MM.1S (cell line): ENCODE measurements at places on chromosomes 12 and 14.

DNA sequence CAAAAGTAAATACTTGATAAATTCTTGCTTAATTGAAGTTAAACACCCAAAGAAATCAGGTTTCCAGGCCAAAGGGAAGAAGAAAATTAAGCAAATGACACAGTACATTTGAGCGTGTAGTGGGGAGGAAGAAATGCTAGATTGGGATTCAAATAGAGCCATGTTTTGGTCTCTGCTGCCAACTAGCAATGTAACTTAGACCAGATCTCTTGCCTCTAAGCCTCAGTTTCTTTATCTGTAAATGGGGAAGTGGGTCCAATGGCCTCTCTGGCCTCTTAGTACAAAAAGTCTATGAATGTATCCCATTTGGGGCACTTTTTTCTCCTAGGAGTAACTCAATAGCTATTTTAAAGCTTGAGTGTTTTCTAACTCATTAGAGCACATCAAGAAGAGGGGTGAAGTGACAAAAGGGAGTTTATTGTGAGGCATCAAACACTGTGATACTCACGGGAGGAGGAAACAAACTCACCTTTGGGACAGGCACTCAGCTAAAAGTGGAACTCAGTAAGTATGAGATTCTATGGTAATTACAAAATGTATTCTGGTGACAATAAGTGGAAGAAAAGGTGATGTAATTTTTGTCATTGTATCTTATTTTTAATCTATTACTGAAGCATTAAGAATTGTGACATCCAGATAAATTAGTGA lies 55.8 kb downstream of the DAD1 start:
- H3K4me1 ChIP-seq, result peaks cover 24% of the 10 kb centered on the region; the same call in 1 of the 2 replicates
- no peak overlapping the region for H3K4me3 ChIP-seq
- no peaks in the 10 kb centered on the region for H3K27me3 ChIP-seq
- no peak for DNase-seq
- H3K36me3 ChIP-seq, result no peaks in the 10 kb centered on the region

DNA sequence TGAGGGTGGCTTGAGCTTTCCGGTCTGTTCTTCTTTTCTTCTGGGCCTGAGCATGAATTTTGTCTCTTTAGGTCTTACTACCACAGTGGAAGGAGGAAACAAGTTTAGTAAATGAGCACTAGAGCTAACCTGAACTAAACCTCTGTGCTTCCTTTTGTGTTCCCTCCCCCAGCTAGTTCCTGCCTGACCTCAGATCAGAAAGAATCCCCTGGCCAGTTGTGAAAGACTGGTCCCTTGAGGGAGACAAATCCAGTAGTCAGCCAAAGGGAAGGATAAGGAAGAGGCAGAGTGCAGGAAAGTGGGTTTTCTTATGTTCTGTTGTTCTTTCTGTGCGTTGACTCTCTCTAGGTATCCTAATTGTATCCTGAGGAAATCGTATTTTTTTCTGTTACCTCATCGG lies 17.5 kb downstream of the ZNF664 start:
- H3K4me3 ChIP-seq, result no peak overlapping the region
- H3K36me3 ChIP-seq, result 0 out of 2 replicates have a peak, but pooled peaks cover 2% of the 10 kb centered on the region
- no peak overlapping the region for H3K27ac ChIP-seq
- no peaks in the 10 kb centered on the region for H3K27me3 ChIP-seq
- no peaks in the 10 kb centered on the region for H3K4me1 ChIP-seq

- peaks cover 39% of the 10 kb centered on the region for H3K4me1 ChIP-seq
- H3K4me3 ChIP-seq, result peak overlapping the region; percentile 77
- H3K27me3 ChIP-seq, result no peaks in the 10 kb centered on the region
- peak overlapping the region; percentile 59; the same call in 1 of the 2 replicates for H3K27ac ChIP-seq
- peak; percentile 57 for DNase-seq
These were observed 863 bp downstream of the DENND5B start for GRCh38 chr12:31589904-31590641.

GRCh38 chr12:49567302-49567610 lies 686 bp downstream of the MCRS1 start:
- peak overlapping the region; percentile 96 for H3K4me3 ChIP-seq
- H3K27ac ChIP-seq, result no peak overlapping the region
- peaks cover under 1% of the 10 kb centered on the region; the same call in 1 of the 2 replicates for H3K36me3 ChIP-seq
- DNase-seq, result no peak
- H3K4me1 ChIP-seq, result peaks cover 4% of the 10 kb centered on the region; the same call in 1 of the 2 replicates
- H3K27me3 ChIP-seq, result no peaks in the 10 kb centered on the region

DNA sequence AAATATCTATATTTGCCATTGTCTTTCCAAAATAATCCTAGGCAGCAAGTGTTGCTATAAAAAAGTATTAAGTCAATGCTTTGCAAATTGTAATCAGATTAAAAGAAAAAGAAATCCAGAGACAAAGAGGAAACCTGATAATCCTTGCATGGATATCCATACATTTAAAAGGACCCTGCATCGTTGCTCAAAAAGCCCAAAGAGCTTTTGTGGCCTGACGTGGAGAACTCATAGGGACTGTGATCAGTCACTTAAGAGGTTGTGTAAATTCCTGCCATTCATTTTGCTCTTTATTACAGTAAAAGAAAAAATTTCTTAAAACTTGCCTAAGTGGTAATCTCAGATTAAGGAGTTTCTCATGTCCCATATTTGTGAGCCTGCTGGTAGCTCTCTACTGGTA lies 392.6 kb downstream of the C12orf75 start:
- DNase-seq, result no peak
- no peak overlapping the region for H3K27ac ChIP-seq
- no peaks in the 10 kb centered on the region for H3K36me3 ChIP-seq
- no peak overlapping the region for H3K4me3 ChIP-seq
- no peaks in the 10 kb centered on the region for H3K27me3 ChIP-seq

- H3K4me1 ChIP-seq, result no peaks in the 10 kb centered on the region
- H3K36me3 ChIP-seq, result no peaks in the 10 kb centered on the region
- H3K4me3 ChIP-seq, result no peak overlapping the region
- H3K27ac ChIP-seq, result no peak overlapping the region
These were observed 29.7 kb downstream of the BDKRB1 start for GRCh38 chr14:96285667-96286066.

- no peaks in the 10 kb centered on the region for H3K36me3 ChIP-seq
- H3K4me1 ChIP-seq, result no peaks in the 10 kb centered on the region
- DNase-seq, result no peak
- H3K27me3 ChIP-seq, result no peaks in the 10 kb centered on the region
These were observed 23.7 kb downstream of the LGMN start for GRCh38 chr14:92724516-92725340.

DNA sequence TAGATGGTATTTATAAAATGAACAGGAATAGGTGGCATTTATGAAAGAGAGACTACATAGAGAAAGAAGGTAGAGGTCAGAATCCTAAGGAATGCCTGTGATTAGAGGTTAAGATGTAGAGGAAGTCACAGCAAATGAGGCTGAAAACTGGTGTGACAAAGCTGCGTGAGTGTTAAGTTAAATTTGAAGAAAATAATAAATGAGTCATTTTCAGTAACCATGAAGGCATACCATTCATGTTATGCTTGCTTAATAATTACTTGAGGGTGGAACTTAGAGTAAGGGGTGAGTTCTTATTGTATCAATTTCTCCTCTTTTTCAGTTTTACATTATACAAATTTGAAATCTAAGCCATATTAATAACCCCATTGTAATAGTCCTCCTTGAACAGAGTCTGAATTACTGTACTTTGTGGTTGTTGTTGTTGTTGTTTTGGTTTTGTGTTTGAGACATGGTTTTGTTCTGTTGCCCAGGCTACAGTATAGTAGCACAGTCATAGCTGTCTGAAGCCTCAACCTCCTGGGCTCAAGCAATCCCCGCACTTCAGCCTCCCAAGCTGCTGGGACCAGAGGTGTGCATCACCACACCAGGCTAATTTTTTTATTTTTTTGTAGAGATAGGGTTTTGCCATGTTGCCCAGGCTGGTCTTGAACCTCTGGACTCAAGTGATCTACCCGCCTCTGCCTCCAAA lies 761.5 kb downstream of the GALC start:
- no peak for DNase-seq
- H3K27me3 ChIP-seq, result no peaks in the 10 kb centered on the region
- H3K4me3 ChIP-seq, result no peak overlapping the region
- H3K4me1 ChIP-seq, result no peaks in the 10 kb centered on the region
- H3K27ac ChIP-seq, result no peak overlapping the region

DNA sequence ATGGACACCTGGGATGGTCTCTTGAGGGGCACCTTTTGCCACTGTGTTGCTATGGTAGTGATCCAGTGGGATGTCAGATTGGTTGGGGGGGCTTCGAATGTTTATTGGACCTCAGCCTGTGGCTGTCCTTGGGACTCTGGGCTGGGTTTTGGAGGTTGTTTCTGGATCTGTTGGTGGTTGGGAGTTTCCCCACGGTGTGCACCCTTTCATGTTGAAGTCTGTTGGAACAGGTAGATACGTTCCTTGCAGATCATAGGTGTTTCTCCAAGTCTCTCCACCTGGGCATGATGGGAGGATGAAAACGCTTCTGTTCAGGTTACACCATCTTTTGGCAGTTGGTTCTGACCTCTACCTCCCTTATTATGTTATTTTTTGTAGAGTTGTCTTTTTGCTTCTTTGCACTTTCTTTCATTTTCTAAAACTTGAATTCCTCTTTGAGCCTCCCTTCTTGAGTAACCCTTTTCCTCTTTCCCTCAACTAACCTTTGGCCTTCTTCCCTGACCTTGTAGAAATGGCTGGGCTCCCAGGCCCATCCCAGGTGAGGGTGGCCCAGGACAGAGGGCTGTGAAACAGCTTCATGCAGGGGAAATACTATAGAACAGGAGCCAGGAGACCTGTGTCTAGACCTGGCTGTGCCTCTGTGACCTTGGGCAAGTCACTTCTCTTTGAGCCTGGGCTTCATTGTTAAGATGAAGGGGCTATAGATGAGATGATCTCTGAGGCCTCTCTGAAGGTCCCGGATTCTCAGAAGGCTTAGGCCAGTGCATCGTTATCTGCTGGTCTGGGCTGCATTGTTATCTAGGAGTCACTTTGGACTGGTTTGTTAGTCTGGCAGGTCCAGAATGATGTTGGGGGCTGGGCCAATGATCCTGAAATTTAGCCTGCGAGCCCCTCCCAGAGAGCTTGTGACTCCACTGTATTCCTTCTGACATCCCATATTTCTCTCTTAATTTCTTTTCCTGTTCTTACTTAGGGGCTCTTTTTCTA lies 2.0 kb downstream of the ATN1 start:
- no peak overlapping the region for H3K27ac ChIP-seq
- H3K4me1 ChIP-seq, result peaks cover 23% of the 10 kb centered on the region
- no peak for DNase-seq
- peak overlapping the region; percentile 87; the same call in 1 of the 2 replicates for H3K4me3 ChIP-seq
- no peaks in the 10 kb centered on the region for H3K27me3 ChIP-seq

DNA sequence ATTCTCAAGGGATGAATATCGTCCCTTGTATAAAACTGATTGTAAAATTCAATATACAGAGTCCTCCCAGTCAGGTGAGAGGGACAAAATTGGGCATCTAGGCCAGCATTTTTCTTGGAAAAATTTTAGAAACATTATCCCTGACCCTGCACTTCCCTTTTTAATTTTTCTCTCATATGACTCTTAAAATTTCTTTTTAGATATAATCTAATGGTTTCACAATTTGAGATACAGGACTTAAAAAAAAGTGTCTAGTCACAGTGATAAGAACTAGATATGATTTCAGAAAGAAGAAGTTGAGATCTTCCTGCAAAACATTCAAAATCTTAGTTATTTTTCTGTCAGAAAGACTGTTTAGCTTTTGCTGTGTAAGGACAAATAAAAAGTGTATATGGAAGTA lies 270.8 kb upstream of the PPFIA2 start:
- no peak overlapping the region for H3K4me3 ChIP-seq
- no peaks in the 10 kb centered on the region for H3K36me3 ChIP-seq
- no peaks in the 10 kb centered on the region for H3K27me3 ChIP-seq

- H3K36me3 ChIP-seq, result no peaks in the 10 kb centered on the region
- H3K4me1 ChIP-seq, result no peaks in the 10 kb centered on the region
- H3K27ac ChIP-seq, result no peak overlapping the region
These were observed 44.7 kb downstream of the CPM start for GRCh38 chr12:68888243-68888642.

DNA sequence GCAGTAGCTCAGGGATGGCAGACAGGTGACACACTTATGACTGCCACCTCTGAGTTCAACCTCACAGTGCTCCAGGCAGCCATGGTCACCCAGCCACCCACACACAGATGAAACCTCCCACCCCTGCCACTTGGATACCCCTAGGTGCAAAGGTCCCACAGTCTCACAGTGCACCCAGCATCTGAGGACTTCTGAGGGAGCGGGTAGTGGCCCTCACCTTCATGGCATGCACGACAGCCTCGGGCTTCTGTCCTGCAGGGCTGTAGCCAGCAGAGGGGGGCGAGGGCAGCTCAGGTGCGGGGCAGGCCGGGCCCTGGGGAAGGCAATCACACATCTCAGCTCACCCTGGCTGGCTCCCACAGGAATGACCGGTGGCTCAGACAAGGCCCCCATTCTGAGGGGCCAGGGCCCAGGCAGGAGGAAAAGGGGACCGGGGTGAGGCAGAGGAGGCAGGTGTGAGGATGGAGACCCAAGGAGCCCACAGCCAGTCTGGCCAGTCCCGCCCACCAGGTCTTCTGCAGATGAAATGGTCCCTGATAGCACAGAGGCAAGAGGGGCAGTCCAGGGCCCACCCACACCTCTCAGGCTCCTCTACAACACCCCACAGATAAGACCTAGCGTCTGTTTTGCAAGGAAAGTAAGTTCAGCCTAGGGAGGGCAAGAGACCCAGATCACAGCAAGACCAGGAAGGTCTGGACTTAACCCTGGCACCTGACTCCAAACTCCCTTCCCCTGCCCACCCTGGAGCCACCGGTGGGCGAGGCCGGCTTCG lies 35.8 kb downstream of the CCNK start:
- no peak overlapping the region for H3K4me3 ChIP-seq
- H3K27me3 ChIP-seq, result no peaks in the 10 kb centered on the region
- H3K4me1 ChIP-seq, result no peaks in the 10 kb centered on the region
- H3K36me3 ChIP-seq, result no peaks in the 10 kb centered on the region
- DNase-seq, result no peak

GRCh38 chr12:114400361-114400811 lies 5.6 kb downstream of the TBX5 start:
- H3K36me3 ChIP-seq, result no peaks in the 10 kb centered on the region
- peaks cover 18% of the 10 kb centered on the region; the same call in 1 of the 2 replicates for H3K27me3 ChIP-seq
- H3K4me3 ChIP-seq, result no peak overlapping the region

DNA sequence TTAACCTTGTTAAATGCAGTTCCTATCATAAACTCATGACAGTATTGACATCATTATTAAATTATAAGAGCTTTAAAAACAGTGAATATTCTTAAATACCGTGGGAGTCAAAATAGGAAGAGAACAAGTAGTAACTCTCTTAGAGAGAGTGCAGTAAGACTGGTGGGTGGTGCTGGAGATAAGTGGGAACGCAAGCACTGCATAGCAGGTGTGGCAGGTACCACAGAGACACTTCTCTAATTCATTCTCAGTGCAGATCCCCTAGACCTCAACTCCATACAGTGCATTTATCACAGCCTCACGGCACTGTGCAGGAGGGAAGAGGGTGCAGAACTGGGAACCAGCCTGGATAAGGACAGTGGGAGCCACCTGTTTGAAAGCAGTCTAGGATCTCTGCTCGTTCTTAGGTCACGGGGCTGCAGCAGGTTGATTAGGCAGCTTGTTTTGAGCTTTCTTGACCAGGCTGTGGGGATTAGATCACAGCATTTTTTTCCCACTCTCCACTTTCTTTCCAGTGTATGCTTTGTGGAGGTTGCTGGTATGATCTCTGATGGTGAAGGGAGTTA lies 165.6 kb downstream of the PRKCH start:
- H3K27me3 ChIP-seq, result no peaks in the 10 kb centered on the region
- no peaks in the 10 kb centered on the region for H3K36me3 ChIP-seq
- H3K4me3 ChIP-seq, result no peak overlapping the region
- H3K27ac ChIP-seq, result no peak overlapping the region
- no peak for DNase-seq
- no peaks in the 10 kb centered on the region for H3K4me1 ChIP-seq

- H3K36me3 ChIP-seq, result no peaks in the 10 kb centered on the region
- no peak overlapping the region for H3K27ac ChIP-seq
- no peak overlapping the region for H3K4me3 ChIP-seq
- DNase-seq, result no peak
- H3K4me1 ChIP-seq, result peaks cover 37% of the 10 kb centered on the region
- H3K27me3 ChIP-seq, result no peaks in the 10 kb centered on the region
These were observed 187.8 kb upstream of the AMIGO2 start for GRCh38 chr12:47267571-47267970.
